B cell (primary cell): ENCODE measurements at places on chromosomes 16 and 17.

- no peak for DNase-seq
Measured at GRCh38 chr16:12538667-12539091, 265.0 kb downstream of the CPPED1 start.

- DNase-seq: no peak
Measured at GRCh38 chr17:63116967-63117830, 151.2 kb downstream of the TANC2 start.

DNA sequence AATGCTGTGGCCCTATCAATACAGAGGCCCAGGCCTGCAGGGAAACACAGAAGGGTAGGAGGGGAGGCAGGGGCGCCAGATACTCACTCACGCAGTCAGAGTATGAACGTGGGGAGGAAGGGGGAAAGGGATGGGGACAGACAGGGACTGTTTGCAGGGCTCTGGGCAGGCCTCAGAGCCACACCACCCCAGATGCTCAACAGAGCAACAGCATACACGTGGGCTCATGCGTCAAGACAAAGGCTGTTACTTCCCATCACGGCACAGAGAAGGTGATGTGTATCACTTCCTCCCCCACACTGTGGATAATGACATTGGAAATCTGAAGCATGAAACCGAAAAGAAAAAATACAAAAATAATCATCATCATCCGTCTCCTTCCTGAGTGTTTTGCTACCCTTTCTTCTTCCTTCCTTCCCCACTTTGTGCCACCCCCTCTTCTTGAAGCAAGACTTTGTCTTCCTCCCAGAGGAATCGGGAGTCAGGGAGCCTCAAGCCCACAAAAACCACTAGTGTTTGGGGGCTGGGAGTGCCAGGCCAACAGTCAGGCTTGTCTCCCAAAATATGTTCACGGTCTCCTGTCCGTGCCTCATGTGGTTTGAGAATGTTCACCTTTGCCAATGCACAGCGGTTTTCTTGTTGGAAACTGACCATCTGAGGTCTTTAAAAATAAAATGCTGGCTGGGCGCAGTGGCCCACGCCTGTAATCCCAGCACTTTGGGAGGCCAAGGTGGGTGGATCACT, 20.1 kb downstream of the SLC39A11 start:
- DNase-seq: no peak

- DNase-seq: no peak
Measured at GRCh38 chr17:2068031-2068518, 13.2 kb downstream of the HIC1 start.

- DNase-seq: no peak
Measured at GRCh38 chr17:42526031-42526444, 10.0 kb upstream of the NAGLU start.

- no peak for DNase-seq
Measured at GRCh38 chr17:43434902-43435319, 36.1 kb downstream of the ARL4D start.

DNA sequence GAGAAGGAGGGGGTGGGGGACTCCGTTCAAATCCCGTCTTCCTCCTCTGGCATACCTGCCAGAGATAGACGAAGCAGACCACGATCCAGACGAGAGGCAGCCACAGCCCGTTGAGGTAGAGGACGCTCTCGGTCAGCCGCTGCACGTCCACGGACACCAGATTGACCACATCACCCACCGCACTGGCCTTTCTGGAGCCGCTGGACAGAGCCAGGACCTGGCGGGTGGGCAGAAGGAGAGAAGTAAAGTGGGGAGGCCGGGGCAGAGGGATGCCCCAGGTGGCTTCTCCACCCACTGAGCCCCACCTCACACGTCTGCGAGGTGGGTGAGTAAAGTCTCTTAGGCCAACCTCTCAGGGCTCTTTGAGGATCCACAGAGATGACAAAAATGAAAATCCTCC, 25.3 kb downstream of the ABCC6 start:
- DNase-seq: no peak

GRCh38 chr16:49619811-49620157, 236.1 kb downstream of the ZNF423 start:
- no peak for DNase-seq

GRCh38 chr16:2881783-2882649, 999 bp upstream of the FLYWCH2 start:
- no peak for DNase-seq

DNA sequence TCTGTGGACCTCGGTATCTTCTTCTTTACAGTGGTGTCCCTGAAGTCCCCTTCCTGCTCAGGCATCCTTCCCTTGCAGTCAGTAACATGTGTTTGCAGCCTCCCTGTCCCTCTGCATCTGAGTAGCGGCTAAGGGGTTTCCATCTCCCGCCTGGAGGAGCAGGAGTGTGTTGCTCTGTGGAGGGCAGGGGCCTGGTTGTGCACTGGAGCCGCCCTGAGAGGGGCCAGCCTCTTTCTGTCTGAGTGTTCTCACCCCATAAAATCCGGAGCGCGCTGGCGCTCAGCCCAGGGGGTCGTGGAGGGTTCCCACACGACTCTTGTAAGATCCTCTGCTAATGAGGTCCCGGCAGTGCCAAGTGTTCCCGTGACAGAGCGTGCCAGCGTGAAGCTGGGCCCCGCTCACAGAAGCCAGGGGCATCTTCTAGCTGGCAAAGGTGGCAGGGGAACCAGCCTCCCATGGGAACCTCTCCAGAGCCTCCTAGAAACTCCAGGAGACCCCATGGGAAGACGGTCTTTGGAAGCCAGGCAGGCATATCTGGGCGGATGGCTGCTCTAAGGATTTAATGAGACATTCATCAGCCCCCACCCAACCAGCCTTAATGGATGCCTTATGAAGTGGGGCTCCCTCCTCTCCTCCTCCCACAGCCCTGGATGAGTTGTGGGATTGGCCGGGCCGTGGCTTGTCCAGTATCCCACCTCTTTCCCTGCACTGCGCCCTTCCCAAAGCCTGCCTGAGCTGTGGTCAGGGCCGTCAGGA, 91.4 kb upstream of the GSE1 start:
- no peak for DNase-seq

- peak; percentile 91 for DNase-seq
Measured at GRCh38 chr16:24010440-24011089, 174.8 kb downstream of the PRKCB start.

GRCh38 chr17:3656755-3657587, 11.4 kb downstream of the TAX1BP3 start:
- DNase-seq: no peak

- no peak for DNase-seq
Measured at GRCh38 chr16:69851491-69852240, 89.5 kb downstream of the WWP2 start.

DNA sequence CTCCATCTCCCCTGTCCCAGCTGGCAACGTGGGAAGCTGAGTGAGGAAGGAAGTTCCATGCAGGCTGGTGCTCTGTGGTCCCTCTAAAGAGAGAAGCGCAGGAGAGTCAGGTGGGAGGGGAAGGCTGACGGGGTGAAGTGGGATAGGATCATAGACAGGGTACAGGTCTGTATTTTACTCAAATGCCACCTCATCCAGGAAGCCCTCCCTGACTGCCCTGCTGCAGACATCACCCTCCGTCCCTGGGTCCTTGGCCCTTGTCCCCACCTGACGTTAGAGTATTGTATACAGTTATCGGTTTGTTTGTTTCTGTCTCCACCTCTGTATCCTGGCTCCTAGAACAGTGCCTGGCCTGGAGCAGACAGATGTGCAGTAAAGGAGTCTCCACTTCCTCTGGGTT, 11.7 kb downstream of the CANT1 start:
- no peak for DNase-seq

GRCh38 chr17:79391376-79392233, 219.2 kb downstream of the RBFOX3 start:
- peak; percentile 81 for DNase-seq

DNA sequence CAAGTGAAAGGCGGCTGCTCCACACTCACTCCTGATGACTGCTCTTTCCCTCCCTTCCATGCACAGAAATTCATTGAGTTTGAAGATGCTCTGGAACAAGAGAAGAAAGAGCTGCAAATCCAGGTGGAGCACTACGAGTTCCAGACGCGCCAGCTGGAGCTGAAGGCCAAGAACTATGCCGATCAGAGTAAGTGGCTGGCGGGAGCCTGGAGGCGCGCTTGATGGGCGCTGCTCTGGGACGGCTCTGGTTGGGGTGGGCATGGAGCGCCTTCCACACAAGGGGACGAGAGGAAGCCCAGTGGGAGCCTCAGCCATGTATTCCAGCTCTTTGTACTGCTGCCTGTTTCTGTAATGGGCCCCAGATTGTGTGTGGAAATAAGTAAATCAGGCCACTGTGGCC, 18.5 kb downstream of the MAPK8IP3 start:
- no peak for DNase-seq

GRCh38 chr17:49343273-49343672, 18.8 kb downstream of the ZNF652 start:
- DNase-seq: peak; percentile 30

GRCh38 chr16:2584729-2585650, 47.2 kb downstream of the PDPK1 start:
- DNase-seq: no peak
